ENCODE measurements at places on chromosomes 11 and 22.

- no peak for DNase-seq
These were observed 33.0 kb downstream of the SAMM50 start for GRCh38 chr22:43988116-43988820.

DNA sequence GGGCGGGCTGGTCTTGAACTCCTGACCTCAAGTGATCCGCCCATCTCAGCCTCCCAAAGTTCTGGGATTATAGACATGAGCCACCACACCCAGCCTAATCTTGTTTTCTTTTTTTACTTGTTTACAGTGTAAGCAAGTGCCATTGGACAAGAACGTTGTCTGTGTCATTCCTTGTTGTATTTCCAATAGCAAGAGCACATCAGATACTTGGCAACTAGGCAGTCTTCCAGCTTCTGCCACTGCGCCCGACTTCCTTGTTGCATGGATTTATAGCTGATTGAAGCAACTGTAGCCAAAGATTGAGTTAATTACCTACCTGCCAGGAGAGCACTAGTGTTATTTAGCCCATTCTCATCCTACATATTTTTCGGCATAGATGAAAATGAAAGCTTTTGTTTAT lies 3.1 kb upstream of the SGSM3 start:
- DNase-seq, result no peak

GRCh38 chr11:9230296-9230695 lies 34.9 kb downstream of the DENND5A start:
- DNase-seq, result no peak

DNA sequence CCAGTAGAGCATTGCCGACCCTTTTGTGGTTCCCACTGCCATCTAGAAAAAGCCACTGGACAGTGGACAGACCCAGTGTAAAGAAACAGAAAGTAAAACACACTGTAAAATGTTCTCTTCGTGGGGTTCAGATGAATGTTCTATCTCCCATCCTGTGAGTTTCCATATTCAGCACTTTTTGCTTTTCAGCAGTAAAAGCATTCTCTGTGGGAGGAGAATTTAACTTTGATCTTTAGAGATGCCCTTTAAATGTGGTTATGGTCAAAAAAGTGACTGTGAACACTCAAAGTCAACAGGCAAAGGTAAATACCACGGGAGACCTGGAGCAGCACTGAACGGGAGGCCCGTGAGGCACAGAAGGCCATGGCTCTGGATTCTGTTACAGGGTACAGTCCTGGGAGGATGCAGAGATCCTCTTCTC lies 53.9 kb downstream of the FLI1 start:
- no peak for DNase-seq

DNA sequence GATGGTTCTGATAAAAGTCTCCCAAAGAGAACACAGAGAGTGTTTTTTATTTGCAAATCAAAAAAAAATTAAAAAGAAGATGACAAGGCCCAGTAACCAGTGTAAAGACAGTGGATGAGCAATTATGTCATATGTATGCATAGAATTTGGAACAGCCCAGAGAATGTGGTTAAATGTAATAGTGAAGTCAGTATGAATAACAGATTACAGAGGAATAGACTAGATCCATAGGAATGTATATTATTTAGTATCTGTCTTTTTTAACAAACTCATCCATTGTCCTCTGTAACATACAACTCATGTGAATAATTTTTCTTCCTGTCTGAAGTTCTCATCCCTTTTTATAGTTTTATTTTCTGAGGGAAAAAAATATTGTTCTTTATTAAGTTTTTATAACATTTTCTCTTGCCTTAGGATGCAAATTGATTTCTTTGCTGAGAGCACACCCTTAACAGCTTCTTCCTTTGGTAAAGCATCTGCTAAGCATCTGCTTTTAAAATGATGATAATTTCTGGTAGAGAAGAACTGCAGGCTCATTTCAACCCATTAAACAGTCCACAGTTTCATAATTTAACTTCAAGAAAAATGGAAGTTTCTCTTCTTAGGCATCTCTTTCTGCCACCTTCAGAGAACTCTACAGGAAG lies 266.5 kb upstream of the MTNR1B start:
- no peak for DNase-seq

GRCh38 chr11:3126207-3126865 lies 38.8 kb downstream of the OSBPL5 start:
- DNase-seq, result no peak

DNA sequence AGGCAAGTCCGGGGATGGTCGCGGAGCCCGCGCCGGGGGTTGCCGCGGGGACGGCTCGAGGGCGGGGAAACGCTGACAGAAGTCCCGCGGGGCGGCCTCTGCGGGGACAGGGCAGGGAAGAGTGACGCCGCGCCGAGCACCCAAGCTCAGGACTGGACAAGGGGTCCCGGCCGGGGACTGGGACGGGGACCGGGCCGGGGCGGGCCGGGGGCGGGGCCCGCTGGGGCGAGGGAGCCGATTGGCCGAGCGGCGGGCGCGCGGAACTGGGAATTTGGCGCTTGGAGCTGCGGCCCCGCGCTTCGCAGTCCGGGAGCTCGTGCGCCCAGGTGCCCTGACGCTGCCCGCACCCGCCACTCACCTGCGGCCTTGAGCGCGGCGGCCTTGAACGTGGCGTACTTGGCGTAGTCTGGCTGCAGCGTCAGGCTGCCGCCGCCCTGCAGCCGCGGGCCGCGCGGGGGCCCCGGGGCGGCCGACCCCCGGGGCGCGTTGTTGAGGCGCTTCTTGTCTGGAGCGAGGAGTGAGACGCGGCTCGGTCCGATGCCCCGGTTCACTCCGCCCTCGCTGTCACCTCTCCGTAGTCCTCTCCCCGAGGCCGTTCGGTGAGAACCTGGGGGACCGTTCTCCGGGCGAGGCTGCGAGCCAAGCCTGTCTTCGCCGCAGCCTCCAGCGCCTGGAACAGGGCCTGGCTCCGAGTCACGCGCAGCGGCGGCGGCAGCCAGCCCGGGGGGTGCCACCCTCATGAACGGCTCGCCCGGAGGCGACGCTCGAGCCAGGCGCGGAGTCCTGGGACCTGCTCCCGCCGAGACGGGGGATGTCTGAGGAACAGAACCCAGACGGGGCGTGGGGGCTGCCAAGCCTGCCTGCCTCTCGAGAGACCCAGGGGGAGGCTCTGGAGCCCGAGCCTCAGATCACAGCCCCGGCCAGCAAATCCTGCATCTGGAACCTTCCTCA lies 4.5 kb downstream of the SHISA8 start:
- DNase-seq, result no peak

GRCh38 chr22:47474464-47474863 lies 712.0 kb downstream of the TBC1D22A start:
- DNase-seq, result no peak

- DNase-seq, result no peak
These were observed 5.1 kb upstream of the CALCA start for GRCh38 chr11:14977101-14977880.

All from stimulated activated CD8-positive, alpha-beta memory T cell treated with anti-CD3 and anti-CD28 coated beads, Interleukin-4, amount 100 ng/mL, for 48 hours (primary cell).